Kidney (tissue), 22 donors: ENCODE measurements at places on chromosomes 3 and 15. TPM values are rescaled to one million over a fixed set of nuclear protein-coding genes. Genes with fewer than 3 reads are reported as not detected.

GRCh38 chr3:18862077-18862476, 286.2 kb upstream of the KCNH8 start:
- no peak for DNase-seq

GRCh38 chr15:32887090-32887489, 169.3 kb downstream of the GREM1 start:
- no peak for DNase-seq

GRCh38 chr15:25327686-25328085, 111.1 kb downstream of the UBE3A start:
- DNase-seq = no peak

DNA sequence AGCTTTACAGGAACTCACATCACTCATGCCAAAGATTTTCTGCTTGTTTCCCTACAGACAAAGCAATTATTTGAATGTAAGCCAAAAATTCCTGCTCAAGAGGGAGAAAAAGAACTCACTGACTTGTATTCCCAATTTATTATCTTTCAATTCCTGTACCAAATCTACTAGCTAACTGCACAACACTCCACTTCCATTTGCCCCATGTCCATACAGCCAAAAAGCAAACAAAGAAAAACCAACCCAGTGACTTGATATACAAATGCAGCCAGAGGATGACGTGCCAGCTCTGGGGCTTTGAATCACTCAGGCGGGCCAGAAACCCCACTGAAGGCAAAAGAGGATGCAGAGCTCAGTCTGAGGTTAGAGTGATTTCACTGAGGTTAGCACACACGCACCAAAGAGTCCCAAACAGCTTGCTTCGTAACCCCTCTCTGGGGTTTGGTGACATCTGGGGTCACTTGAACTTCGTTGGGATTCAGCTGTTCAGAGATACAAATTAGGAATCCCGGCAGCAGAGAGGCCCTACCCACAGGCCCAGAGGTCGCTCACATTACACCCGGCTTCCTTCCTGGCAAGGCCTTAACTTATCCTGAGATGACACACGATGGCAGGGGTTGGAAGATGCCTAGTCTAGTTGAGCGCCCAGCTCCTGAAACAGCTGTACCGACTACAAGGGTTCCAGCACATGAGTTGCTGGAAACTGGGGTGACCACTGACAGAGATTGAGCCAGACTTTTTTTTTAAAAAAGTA, 1.6 kb downstream of the RFTN1 start:
- peak; percentile 87 for DNase-seq

NAA50 gene
- polyA plus RNA-seq = 45.4 TPM
